Cerebellar nuclear complex (tissue), 1 donor: ENCODE measurements at places on chromosomes 1 and 21.

GRCh38 chr1:103197216-103197615 lies 88.9 kb upstream of the COL11A1 start:
- DNase-seq = no peak

DNA sequence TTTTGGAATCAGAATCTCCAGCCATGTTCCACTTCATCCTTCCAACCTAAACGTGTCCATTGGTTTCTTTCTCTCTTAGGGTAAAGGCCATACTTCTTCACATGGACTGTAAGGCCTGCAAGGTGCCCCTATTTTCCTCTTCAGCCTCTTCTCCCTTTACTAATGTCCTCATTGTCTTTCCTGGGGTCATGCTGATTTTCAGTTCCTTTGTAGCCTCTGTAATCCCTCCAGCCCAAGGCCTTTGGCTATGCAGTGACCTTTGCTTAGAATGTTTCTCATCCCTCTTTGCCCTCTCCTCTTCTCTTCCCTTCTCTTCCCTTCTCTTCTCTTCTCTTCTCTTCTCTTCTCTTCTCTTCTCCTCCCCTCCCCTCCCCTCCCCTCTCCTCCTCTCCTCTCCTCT lies 112.5 kb downstream of the SPATA46 start:
- no peak for DNase-seq

- no peak for DNase-seq
Measured at GRCh38 chr1:160154790-160155189, 3.4 kb downstream of the ATP1A4 start.

DNA sequence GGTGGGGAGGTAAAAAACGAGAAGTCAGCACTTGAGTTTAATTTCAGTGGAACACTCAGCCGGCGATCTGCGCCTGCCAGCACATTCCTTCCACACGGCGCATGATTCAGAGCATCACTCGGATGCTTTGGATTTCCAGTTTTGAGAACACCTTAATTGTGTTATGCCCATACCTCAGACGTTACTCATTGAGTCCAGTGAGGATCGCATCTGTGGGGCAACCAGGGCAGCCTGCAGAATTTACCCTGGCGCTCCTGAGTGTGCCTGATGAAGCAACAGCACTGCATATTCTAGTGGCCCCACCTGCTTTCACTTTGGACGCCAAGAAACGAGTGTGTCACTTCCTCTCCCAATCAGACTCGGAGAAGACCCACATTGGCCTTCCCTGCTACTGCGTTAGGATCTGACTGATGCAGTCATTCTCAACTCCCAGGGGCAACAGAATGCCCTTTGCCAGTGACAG lies 19.9 kb downstream of the FAM89A start:
- no peak for DNase-seq

DNA sequence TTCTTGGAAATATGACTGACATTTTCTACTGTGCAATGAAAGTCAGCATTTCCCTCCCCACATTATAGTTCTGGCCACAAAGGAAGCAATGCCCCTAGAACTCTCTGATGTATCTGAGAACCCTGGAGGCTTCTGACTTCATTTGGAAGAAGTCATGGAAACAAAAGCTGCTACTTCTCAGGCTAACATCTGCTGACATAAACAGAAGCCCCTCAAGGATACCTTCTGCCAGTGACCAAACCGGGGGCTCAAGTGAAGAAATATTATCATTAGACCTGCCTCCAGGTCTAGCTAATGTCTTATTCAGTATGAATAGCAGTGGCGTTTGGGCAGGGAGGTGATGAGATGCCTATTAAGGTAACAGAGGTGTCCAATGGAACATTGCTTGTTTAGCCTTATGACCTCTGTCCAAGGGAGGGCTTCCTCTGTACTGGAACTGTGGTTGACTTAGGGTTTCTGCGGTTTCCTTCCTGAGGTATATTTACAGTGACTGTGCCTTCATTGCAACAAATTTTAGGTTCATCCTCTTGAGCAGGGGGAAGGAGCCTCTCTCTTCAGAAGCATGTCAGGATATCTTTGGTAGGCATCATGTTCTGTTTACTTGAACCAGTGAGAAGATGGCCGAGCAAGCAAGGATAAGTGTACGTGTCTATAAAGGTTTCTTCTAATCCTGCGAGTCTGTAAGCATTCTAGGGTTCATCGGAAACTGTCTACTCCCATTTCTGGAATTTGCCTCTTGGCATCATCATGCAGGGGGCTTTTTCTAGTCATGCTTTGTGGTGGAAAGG lies 161.7 kb downstream of the PBX1 start:
- no peak for DNase-seq

GRCh38 chr1:63634471-63634870 lies 41.3 kb downstream of the PGM1 start:
- no peak for DNase-seq

- no peak for DNase-seq
Measured at GRCh38 chr1:53511323-53511932, 52.2 kb downstream of the DMRTB1 start.

- no peak for DNase-seq
Measured at GRCh38 chr21:43602266-43603232, 56.7 kb downstream of the HSF2BP start.

- DNase-seq = no peak
Measured at GRCh38 chr1:163668472-163668871, 346.7 kb downstream of the NUF2 start.

GRCh38 chr1:229980009-229980408 lies 87.0 kb upstream of the GALNT2 start:
- DNase-seq = no peak

DNA sequence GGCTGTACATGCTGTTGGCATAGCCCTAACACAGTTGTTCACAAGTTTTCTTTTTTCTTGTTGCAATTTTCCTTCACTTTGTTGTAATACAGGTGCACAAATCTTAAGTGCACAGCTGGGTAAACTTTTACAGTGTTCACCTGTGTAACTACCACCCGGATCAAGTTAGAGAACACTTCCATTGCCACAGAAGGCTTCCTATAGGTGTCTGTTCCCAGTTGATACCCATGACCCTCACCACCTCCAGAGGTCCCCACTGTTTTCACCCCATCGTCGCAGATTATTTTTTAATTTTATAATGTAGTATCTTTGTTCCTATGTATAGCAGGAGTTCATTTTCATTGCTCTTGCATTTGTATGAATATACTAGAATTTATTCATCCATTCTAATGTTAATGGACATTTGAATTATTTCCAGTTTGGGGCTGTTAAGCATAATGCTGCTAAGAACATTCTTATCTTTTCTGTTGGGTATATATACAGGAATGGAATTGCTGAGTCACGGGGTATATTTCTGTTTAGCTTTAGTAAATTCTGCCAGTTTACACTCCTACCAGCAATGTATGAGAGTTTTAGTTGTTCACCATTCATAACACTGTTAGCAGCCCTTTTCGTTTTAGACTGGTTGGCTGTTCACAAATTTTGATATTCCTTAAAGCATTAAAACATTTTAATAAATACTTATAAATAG lies 16.4 kb downstream of the SPRTN start:
- no peak for DNase-seq

DNA sequence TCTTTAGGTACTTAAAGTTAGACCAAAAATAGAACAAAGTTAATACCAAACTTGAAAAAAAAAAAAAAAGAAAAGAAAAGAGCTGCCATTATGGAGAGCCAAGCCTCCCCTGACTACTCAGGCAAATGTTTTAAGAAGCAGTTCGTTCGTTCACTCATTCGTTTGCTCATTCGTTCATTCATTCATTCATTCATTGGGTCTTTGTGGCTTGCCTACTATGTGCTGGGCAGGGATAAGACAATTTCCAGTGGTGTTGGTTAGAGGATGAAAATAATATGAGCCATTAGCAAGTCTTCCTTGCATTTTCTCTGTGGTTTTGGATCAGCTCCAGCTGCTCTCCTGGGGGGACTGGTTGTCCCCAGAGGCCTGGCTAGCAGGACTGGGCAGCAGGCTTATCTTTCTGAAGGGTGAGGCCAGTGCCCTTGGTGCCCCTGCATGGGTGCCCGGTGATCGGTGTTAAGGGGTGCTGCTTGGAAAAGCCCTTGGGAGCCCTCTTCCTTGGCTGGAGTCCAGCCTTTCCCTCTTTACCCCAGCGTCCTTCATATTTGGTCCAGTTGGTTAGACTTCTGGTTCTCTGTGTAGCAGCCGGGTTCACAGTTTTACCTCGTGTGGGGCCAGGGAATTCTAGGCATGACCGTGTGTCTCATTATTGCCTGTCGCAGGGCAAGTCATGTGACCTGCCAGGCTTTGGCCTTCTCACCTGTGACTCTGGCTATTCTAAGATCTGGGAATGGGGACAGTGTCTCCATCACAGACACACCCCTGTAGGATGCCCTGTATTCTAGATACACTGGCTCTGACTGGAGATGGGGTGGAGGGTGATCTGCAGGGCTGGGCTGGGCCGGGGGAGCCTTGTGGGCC lies 32.8 kb downstream of the LHX4 start:
- no peak for DNase-seq

DNA sequence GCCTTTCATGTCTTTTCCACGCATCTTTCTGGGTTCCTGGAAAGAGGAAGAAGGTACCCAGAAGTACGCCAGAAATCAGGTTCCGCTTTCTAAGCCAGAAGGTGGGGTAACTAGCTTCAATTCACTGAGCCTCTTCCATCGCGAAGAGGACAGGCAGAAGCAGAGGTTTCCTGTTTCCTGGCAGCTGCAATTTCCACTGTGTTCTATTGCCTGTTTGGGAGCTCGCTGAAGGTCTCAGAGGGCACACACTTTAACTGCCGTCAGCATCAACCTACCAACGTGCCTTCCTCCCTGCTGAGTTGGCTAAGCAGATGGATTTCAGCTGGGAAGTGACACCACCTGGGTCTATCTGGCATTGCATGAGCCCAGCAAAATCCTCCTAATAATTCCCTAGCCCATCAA lies 10.0 kb downstream of the NCF2 start:
- no peak for DNase-seq

- peak; percentile 98 for DNase-seq
Measured at GRCh38 chr1:45490626-45491486, at the start of gene TESK2. Gene TESK2 (minus strand): TSS chr1:45491163. CDS start chr1:45457785, 33,378 bp downstream.

- no peak for DNase-seq
Measured at GRCh38 chr1:240008298-240008697, 83.4 kb upstream of the FMN2 start.

DNA sequence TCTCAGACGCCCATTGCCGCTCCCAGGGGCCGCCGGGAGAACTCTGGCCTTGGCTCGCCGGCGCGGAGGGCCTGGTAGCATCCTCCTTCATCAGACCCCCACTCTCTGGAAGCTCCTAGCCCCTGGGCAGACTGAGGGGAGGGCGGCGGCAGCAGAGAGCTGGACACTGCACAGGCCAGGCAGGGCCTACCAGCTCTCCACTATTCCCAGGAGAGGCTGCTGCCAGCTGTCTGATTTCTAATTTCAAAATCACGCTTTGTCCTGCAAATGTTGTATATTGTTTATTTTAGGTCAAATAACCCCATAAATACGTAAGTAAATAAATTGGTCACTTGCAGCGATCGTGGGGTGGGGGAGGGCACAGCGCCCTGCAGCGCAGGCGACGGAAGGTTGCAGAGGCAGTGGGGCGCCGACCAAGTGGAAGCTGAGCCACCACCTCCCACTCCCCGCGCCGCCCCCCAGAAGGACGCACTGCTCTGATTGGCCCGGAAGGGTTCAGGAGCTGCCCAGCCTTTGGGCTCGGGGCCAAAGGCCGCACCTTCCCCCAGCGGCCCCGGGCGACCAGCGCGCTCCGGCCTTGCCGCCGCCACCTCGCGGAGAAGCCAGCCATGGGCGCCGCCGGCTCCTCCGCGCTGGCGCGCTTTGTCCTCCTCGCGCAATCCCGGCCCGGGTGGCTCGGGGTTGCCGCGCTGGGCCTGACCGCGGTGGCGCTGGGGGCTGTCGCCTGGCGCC lies at the start of gene MTARC1:
MTARC1 (plus strand) TSS at position 577 of the 732 bp plus-strand sequence; CDS start at position 609, 32 bp downstream.
- peak; percentile 28 for DNase-seq
